SW480 (cell line): ENCODE measurements at places on chromosomes 12 and 14.

- DNase-seq = no peak
Observed at GRCh38 chr14:91844029-91844428, 23.3 kb downstream of the TC2N start.

DNA sequence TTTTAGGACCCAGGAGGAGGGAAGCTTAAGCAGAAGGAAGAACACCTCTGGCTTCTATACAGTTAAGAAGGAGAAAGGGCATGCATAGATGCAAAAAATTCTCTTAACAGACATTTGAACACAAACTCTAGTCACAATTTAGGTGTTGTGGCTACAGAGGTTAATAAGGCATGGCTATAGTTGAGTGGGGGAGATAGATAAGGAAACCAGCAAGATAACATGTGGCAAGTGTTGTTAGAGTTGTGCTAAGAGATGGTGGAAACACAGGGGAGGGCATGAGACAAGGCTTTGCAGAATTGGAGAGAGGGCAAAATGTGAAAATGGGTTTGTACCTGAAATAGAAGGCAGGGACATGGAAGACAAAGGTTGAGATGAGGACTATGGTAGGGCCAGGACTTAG is 88.9 kb downstream of the MSRB3 start:
- no peak for DNase-seq

GRCh38 chr12:32566663-32567295 is 112.3 kb upstream of the DNM1L start:
- no peak for DNase-seq

GRCh38 chr12:25311506-25311905 is 60.8 kb upstream of the KRAS start:
- DNase-seq = no peak

- DNase-seq = peak; percentile 81
Observed at GRCh38 chr12:56151672-56152131, 685 bp upstream of the MYL6B start.

DNA sequence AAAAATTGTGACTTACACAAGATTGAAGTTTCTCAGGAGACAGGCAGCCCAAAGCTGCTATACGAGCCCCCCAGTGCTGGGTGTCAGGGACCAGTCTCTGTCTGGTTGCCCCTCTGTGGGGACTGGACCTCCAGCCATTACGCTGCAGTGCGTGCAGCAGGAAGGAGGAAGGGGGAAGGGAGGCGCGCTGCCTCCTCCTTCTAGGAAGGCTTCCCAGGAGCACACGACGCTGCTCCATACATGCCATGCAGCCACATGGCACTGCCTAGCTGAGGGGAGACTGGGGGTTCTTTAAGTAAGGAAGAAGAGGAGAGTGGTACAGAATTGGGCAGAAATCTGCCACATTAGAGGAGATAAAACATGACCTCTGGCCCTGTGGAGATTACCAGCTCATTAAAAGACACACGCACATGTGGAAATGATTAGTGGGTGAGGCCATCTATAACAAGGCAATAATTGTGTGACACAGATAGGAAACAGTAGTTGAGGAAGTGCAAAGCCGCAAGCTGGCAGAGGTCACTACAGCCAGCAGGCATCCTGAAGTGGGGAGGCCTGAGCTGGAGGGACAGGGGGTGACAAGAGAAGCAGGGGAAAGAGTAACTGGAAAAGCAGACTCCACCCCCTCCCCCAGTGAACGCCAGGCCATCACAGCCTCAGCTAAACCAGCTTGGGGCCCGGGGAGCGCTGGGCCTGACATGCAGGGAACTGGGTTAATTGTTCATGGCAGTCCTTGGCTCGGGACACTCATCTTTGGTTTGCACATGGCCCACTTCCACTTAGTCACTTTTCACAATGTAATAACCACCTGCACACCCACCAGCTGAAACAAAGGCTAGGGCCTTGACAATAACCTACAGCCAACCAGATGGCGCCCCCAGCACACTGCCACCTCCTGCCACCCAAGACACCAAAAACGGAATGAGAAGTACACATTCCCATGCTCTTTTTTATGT is 39.6 kb downstream of the CCDC88C start:
- DNase-seq = peak; percentile 37

- no peak for DNase-seq
Observed at GRCh38 chr14:86915406-86915805, 1077.6 kb downstream of the GALC start.

- DNase-seq = no peak
Observed at GRCh38 chr12:95083938-95084337, 10.5 kb upstream of the NR2C1 start.

GRCh38 chr14:68622856-68623255 is 170.0 kb downstream of the ZFP36L1 start:
- DNase-seq = no peak

DNA sequence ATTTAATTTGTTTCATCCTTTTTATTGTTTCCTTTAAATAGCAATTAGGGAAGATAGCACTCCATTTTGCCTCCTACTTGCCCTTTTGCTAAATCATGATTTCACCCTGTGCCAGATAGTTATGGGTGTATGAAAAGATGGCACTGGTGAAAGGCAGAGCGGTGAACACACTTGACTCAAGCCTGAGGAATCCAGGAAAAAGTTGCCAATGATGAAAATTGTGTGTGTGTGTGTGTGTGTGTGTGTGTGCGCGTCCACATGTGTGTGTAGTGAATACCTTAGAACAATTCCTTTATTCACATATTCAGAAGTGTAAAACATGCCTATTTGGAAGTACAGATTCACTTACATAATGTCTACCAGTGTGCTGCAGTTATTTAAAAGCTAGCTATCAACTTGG is 123.8 kb downstream of the PTCSC3 start:
- DNase-seq = no peak

- peak; percentile 56 for DNase-seq
Observed at GRCh38 chr14:74913986-74914573, 9.0 kb downstream of the RPS6KL1 start.

GRCh38 chr14:61671082-61671481 is 24.2 kb upstream of the HIF1A start:
- no peak for DNase-seq

- DNase-seq = no peak
Observed at GRCh38 chr12:95487024-95487423, 13.1 kb downstream of the METAP2 start.

DNA sequence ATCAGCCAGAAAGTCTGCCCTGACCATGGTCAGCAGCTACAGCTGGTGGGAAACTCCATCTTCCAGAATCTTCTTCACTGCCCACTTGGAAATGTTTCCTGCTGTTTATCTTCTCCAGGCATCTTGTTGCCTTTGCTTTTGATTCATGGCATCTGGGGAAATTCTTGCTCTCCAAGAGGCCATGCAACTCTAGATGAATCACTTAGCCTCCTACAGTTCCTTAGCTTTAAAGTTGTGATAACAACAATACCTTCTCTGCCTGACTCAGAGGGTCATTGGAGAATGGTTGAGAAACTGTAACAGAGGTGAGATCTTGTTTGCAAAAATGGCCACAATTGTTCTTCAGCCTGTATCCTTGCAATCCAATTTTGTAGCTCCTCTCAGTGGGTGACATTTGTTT is 121.0 kb upstream of the VRK1 start:
- DNase-seq = no peak

- DNase-seq = no peak
Observed at GRCh38 chr12:106757623-106758348, 16.7 kb upstream of the RIC8B start.

- no peak for DNase-seq
Observed at GRCh38 chr12:113361574-113362370, 3.4 kb downstream of the PLBD2 start.

DNA sequence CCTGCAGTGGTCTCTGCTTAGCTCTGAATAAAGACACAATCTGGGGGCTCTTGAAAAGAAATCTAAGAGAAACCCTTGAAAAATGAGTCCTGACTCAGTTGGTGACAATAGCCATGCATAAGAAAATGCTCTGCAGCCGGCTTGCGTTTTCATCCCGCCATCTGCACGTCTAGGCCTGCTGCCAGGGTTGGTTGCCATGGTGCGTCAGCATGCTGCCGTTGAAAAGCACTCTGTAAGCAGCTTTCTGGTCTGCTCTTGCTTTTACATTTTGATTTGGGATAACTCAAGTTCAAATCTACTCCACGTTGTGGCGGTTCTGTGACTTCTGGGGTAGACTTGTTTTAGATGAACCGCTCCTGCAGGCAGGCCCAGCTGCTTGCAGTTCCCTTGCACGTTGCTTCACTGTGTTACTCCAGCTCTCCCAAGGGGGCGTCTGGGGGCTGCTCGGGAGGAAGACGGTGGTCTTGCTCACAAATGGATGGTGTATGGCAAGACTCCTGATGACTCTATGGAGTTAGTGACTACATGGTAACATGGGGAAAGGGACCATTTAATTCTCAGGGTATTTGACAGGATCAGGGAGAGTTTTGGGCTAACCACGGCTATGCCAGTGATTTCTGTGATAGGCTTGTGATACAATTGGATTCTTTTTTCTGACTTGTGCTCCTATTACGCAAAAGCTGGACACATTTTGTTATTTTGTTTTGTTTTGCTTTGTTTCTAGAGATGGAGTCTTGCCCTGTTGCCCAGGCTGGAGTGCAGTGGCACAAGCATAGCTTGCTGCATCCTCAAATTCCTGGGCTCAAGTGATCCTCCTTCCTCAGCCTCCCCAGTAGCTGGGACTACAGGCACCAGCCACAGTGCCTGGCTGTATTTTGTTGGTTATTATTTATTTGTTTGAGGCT is 15.8 kb downstream of the WNT5B start:
- no peak for DNase-seq

- DNase-seq = no peak
Observed at GRCh38 chr12:44771485-44772021, 104.6 kb downstream of the NELL2 start.

- no peak for DNase-seq
Observed at GRCh38 chr14:32697704-32698103, 241.0 kb upstream of the NPAS3 start.

GRCh38 chr12:28974166-28974565 is 174.9 kb upstream of the FAR2 start:
- no peak for DNase-seq

GRCh38 chr12:12392413-12392812 is 35.5 kb downstream of the BORCS5 start:
- no peak for DNase-seq

GRCh38 chr12:107405436-107405835 is 280.2 kb upstream of the PWP1 start:
- no peak for DNase-seq

DNA sequence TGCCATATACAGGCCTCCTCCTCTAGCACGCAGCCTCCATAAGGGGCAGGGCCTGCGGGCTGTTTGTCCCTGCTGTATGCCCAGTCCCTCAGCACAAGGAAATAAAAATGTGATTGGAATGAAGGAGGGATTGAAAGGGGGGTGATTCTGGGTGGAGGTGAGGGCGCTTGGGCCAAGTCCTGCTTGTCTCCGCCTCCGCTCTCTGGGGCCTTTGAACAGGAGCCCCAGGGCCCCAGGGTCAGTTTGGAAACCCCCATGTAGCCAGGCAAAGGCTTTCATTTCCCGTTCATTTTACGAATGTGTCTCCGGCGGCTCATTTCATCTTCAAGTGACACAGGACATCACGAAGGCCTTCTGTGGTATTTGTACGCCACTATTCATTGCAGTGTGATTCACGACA is 4.5 kb upstream of the CACNA2D4 start:
- DNase-seq = no peak

DNA sequence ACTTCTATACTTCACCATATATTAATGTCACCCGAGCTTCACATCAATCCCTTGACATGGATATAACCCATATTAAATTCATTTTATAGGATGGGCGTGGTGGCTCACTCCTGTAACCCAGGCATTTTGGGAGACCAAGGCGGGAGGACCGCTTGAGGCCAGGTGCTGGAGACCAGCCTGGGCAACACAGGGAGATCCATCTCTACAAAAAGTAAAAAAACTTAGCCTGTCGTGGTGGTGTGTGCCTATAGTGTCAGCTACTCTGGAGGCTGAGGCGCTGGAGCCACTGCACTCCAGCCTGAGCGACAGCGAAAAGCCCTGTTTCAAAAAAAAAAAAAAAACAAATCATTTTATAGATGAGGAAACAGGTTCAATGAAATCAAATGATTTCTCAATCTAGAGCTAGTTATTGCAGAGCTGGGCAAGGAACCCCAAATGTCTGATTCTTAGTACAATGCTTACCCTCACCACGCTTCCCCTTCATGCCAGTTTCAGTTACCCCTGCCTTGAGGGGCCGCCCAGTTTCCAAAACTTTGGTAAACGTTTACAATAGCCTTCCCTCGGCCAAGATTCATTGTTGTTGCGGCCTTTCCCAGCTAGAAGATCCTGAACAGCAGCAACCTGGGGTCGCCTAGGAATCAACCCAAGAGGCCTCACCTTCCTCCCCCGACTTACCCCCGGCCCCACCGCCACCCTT is 751 bp downstream of the PSMB5 start:
- DNase-seq = no peak

DNA sequence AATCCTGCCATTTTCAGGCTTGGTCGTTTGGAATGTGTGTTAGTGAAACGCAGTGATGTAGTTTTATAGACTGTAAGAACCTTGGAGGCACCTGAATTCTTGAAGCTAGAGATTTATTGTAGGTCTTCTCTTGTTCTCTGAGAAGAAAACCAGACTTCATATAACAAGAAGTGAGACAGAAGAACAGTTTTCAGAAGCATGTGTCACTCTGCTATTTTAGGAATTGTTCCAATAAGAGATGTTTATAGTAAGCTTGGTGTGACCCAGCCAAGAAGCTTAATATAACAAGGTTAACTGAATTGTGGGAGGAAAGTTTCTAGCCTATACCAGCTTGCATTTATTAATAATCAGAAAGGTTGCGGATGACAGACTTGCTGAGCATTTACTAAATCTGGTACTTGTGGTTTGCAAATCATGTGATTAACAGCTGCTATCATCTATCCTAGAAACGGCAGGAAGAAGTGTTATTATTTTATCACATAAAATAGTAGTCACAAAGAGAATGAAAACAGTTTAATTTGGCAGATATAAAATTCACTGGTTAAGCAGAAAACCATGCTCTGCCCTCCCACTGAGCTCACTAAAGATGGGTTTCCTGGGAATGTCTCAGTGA is 49.2 kb upstream of the BCAT1 start:
- DNase-seq = no peak

- DNase-seq = no peak
Observed at GRCh38 chr14:60506985-60507829, 1.7 kb upstream of the SIX6 start.

DNA sequence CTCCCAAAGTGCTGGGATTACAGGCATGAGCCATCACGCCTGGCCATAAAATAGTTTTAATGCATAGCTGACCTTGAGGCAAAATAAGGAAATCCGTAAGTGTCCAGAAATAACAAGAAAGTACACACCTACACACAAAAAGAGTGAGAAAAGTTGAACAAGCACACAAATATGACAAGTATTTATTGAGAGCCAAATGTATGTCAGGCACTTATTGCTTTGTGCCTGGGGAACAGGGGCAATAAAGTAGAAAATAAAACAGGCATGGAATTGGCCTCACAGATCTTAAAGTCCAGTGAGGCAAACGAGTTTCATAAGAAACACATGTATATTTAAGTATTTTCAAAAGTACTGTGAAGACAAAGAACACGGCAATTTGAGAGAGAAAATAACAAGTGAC is 103.7 kb downstream of the ERGIC2 start:
- no peak for DNase-seq

GRCh38 chr14:103562179-103562428 is 353 bp downstream of the BAG5 start:
- peak; percentile 40 for DNase-seq
